NCI-H526 treated with DMSO at 0.1 percent for 48 hours (cell line): ENCODE measurements at places on chromosomes 5 and 9.

- DNase-seq, result no peak
Observed at GRCh38 chr5:178350361-178351220, 118.0 kb upstream of the PHYKPL start.

DNA sequence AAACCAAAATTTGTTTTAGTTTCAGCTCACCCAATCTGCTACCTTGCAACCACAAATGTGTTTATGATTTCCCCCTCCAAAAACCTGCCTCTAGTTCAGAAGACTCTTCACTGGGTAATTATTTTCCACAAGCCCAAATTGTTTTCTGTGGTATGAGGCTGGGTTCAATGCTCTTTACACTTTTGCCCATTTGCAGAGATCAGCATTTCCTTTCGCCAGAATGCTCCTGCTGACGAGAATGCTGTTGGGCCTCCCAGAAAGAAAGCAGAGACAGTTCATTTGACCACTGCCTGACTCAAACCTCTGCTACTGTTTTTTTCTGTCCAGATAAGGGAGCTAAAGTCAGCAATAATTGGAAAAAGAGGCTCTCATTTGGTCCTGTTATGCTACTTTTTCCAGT, 427.3 kb downstream of the PDE4D start:
- DNase-seq, result no peak

DNA sequence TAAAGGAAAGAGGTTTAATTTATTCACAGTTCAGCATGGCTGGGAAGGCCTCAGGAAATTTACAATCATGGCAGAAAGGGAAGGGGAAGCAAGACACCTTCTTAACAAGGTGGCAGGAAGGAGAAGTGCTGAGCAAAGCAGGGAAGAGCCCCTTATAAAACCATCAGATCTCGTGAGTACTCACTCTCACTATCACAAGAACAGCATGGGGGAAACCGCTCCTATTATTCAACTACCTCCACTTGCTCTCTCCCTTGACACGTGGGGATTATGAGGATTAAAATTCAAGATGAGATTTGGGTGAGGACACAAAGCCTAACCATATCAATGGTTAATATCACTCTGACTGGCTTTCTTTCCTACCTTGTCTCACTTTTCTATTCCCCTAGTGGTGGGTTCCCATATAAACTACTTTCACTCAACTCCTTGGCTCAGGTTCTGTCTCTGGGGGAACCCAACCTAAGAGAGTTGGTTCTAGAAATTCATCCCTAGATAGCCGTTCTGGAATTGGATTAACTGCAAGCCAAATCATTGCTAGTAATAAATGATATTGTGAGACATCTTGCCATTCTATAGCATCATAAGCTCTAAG, 749.8 kb upstream of the GRAMD2B start:
- no peak for DNase-seq

- DNase-seq, result no peak
Observed at GRCh38 chr5:168327994-168328393, 36.5 kb downstream of the WWC1 start.

DNA sequence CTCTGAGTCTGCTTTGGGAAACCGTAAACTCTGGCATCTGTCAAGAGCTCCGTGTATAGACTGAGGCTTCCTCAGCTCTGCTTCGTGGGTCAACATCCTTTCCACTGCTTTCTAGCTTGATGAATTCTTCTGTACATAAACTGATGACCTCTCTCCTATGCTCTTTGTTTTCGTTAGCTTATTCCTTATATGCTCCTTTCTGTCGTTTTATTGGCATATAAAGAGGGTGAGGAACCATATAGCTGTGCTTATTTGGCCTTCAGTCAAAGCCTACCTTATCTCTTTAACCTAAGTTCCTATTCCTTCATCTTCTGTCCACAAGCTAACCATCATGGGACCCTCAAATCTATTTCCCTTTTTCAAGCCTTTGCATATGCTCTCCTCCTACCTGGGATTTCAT, 39.4 kb upstream of the CARTPT start:
- no peak for DNase-seq

- DNase-seq, result no peak
Observed at GRCh38 chr9:115192835-115193525, 75.0 kb upstream of the TNC start.

DNA sequence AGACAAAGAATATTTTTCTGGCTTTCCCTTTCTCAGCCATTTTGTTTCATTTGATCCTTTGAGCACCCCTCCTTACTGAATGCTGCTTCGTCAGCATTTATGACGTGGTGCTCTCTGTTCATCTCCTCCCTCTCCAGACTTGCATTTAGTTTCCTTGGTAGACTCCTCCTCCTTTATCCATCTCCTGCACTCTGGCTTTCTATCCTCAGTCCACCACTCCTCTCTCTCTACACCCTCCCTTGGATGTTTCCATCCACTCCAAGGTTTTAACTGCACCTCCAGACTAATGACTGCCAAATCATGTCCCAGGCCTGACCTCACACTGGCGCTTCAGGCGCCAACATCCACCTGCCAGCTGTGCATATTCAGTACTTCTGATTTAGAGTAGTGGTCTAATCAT, 245.4 kb downstream of the RAB3C start:
- DNase-seq, result no peak

GRCh38 chr5:173458828-173459609, 130.8 kb upstream of the STC2 start:
- no peak for DNase-seq

- DNase-seq, result no peak
Observed at GRCh38 chr9:81605170-81605670, 84.1 kb downstream of the TLE1 start.

DNA sequence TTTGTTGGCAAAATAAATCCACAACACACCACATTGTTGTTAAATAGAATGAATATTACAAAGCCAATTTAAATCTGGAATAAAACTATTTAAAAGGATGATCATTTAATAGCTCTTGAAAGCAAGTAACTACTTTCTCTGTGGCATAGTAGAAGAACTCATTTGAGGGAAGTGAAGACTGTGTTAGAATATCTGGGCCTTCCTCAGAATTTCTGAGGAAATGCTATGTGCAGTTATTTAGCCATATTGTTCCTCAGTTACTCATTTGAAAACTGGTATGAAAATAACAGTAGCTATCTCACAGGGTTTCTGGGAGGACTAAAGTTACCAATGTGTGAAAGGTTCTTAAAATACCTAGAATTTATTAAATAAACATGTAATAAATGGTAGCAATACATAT, 595.8 kb downstream of the PSAT1 start:
- no peak for DNase-seq

DNA sequence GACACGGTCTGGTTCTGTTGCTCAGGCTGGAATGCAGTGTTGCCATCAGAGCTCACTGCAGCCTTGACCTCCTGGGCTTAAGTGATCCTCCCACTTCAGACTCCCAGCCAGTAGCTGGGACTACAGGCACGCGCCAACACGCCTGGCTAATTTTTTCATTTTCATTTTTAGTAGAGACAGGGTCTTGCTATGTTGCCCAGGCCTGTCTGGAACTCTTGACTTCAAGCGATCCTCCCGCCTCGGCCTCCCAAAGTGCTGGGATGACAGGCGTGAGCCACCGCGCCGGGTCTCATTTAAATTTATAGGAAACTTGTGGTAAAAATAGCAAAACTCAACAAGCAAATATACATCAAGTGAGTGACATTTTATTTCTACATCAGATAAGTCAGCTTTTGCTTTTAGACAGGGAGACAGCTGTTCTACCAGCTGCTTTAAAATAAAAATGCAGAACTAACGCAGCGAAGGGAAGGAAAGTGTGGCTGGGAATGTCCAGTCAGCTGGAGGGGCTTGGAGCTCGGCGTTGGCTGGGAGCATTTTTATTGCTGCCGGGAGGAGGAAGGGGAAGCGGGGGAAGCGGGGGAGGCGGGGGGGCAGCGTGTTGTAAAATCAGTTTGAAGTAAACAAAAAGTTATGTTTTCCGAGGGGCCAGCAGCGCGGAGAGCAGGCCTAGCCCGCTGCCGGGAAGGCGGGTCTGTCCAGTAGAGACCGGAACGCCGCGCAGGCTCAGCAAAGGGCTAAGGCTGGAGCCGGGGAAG, 707 bp upstream of the ZFYVE16 start:
- DNase-seq, result no peak

DNA sequence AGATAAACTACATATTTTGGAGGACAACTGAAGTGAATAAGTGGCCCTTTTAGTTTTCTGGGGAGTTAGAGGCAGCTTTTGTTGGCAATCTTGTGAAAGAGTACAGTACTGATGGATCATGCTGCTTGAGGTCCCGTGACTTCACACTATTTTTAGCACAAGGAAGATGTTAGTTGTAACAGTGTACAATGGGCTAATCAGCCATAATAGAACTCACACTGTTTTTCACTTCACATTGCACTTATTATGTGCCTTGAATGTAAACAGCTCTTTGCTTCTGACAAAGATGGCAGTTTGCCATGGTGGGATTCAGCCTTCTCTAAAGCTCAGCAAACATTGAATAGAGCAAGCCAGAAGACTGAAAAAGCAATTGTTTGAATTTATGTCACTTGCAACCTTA, 176.7 kb upstream of the ZNF608 start:
- no peak for DNase-seq

DNA sequence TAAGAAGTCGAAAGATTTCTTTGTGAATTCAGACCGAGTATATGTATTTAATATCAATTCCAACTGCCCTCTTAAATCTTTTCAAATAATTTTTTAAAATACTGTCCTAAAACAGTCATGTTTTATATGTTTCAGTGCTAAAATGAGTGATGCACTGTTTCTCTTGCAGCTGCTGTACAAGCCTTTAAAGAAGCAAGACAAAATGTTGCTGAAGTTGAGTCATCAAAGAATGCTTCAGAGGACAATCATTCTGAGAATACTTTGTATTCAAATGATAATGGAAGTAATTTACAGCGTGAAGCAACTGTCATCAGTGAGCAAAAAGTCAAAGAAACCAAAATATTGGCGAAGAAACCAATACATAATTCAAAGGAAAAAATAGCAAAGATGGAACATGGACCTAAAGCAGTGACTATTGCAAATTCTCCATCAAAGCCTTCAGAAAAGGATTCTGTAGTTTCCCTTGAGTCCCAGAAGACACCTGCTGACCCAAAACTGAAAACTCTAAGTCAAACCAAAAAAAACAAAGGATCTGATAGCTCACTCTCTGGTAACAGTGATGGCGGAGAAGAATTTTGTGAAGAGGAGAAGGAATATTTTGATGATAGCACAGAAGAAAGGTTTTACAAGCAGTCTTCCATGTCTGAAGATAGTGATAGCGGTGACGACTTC, 58.0 kb downstream of the LOX start:
- no peak for DNase-seq

- DNase-seq, result no peak
Observed at GRCh38 chr9:117340422-117340821, 74.4 kb downstream of the ASTN2 start.

- no peak for DNase-seq
Observed at GRCh38 chr9:133251773-133252172, 23.2 kb downstream of the ABO start.

GRCh38 chr9:77316058-77316457, 138.7 kb downstream of the VPS13A start:
- DNase-seq, result no peak

GRCh38 chr5:64790210-64790609, 21.5 kb downstream of the CWC27 start:
- no peak for DNase-seq

DNA sequence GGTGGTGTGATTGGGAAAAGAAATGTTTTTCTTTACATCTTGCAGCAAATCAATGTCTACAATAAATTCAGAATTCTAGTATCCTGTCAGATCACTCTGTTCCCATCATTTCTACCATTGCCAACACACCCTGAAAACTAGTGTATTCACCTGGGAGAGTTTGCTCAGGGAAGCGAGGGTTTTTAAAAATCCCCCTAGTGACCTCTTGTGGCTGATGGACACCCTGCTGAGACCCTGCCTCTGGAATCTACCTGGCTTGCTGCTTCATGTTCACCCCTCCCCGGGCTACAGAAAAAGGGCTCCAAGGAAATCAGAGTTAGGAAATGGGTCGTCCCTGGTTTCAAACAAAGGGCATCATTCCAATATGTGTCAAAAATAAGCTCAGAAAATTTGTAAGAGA, 21.4 kb upstream of the ALDOB start:
- no peak for DNase-seq

DNA sequence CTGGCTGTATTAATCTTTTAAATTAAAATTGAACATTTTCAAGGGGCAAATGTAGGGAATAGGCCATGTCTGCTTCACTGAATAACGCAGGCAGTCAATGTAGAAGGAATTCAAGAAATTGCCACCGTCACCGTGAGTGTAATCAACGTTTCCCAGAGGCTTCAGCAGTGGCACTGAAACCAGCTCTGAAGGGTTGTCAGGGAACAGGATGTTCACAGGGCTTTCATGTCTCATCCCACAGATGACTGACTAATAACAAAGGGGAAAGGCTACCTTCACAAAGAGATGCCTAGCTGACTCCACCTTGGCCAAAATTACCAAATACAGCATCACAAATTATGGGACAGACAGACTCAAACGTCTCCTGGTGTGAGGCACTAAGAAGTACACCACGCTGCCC, 70.4 kb upstream of the SIMC1 start:
- DNase-seq, result no peak

DNA sequence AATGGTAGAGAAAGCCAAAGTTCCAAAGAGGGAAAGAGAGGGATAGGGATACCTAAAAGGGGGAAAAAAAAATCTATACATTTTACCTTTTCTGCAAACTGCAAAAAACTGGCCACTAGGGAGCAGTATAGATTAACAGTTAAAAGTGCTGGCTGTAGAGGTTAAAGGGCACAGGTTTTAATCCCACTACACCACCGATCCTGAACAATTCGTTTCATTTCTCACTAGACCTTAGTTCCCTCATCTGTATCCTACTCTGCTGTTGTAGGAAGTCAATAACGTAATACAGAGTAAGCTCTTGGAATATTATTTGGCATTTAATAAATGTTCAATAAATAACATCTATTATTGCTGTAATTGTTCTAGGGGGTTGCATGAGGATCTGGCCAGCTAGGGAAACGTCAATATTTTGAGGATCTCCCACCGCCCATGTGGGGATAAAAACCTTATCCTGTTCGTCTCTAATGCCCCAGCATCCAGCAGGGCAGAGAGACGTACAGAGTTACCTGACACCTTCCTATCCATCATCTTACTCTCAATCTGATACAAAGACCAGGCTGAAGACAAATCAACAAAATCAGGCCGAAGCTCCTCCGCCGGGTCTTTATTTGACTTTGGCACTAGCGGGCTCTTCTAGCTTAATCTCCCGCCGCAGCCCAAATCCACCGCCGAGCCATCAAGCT, 757 bp downstream of the CDC26 start:
- DNase-seq, result peak; percentile 2

DNA sequence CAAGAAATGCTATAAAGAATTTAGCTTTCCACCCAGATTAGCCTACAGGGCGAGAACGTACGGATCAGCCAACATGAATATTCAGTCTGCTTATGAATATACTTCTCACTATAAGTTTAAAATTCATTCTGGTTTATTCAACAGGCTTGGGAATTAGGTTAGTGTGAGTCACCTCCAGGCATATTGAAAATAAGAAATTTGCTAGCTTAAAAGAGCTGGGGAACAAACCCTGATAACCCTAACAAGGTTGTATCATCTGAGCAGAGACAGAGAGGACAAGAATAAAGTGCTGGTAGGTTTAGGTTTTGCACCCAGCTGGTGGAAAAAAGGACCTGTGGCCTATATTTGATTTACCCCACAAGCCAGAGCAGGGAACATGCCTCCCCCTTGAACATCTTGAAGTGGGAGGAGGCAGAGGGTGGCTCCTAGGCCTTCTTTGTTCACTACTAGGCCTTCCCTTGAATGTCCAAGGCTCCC, 12.3 kb downstream of the FNBP1 start:
- DNase-seq, result no peak
